ENCODE measurements at places on chromosomes 1 and 21. TPM values are rescaled to one million over a fixed set of nuclear protein-coding genes. Genes with fewer than 3 reads are reported as not detected.

MX2 gene
- total RNA-seq = 2.5 TPM

TACSTD2 gene
- 0.32 TPM for total RNA-seq

LCE3E gene
- not detected for total RNA-seq

KIF14 gene
- 0.60 TPM for total RNA-seq

DNA sequence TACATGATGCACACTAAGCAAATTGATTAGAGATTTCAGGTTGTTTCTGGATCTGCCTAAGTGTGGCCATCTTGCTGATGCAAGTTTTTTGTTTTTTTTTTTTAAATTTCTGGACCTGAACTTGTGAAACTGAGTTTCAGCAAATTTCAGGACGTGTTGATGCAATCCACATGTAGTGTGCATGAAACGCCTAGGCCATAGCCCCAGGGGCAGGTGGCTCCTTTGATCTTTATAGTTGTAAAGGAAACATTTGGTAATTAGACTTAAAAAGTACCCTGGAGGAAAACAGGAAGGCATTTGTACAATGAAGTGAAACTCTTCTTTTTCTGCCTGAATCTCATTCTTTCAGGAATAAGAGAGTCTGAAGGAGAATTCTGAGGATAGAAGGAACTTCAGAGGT, 162.2 kb upstream of the LHX8 start:
- no peak for DNase-seq

GRCh38 chr1:63693944-63694571, 79.8 kb upstream of the ROR1 start:
- no peak for DNase-seq

DNA sequence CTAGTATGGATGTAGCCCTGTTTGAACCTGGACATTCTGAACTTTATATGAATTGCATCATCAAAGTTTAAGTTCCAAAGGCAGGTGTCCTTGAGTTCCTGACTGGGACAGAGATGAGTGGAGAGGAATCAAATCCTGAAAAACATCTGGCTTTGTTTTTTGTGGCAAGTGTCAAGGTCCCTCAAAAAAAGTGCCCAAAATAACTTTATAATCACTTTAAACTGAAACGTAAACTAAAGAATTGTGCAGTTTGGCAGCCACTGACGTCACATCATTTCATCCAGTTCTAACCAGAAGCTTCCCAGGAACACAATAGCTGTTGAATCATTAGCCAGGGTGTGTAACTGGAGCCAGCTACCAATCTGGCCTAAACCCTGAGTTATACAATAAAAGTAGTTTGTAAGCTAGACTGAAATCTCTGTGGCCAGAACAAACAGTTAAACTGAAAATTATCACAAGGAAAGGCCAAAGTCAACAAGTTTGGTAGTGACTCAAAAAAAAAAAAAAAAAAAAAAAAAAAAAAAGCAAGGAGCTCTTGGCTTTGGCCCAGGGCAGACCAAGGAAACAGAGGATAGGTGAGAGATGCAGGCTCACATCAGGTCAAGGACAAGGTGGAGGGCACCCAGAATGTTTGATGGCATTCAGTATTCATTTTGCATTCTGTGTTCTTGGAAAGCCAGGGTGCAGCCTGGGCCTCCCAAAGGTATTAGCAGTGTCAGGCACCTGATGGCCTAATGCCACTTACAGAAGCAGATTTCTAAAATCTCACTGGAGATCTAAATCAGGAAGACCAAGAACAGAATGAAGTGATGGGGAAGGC, 74.3 kb downstream of the TNFSF18 start:
- DNase-seq = peak; percentile 79

GRCh38 chr1:152127673-152128072, 12.4 kb upstream of the TCHH start:
- DNase-seq = no peak

DNA sequence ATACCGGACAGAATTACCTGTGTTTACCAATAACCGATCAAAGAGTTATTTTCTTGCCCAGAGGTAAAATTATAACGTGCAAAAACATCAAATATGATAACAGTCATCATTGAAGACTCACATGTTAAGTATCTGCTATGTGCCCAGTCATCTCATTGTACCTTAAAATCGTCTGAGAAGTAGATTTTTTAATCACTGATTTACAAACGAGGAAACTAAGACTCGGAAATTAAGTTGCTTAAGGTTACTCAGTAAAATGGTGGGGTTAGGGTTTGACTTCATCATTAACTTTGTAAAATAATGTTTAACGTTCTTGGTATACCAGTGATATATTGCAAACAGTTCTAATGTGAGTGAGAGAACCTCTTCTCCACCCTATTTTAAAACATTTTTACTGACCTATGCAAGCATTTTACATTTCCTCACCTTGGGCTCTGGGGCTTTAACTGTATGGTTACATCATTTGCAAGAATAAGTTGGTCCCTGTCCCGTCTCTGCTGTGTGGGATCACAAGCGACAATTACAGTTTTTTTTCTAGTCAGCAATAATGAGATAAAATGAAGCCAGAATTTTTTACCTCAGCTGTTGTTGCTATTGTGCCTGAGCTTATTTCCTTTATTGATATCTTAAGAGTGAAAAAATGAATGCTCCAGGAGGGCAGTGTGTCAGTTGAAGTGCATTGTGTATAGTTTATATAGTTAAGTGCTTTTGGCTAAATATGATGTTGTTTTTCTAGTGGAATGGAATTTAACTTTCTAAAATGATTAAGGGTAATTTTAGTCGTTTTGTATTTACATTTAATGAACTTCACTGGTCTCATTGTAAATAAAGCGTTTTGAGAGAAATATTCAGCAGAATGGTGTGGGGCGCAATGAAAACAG, 2.7 kb downstream of the RPRD2 start:
- DNase-seq = no peak

DNA sequence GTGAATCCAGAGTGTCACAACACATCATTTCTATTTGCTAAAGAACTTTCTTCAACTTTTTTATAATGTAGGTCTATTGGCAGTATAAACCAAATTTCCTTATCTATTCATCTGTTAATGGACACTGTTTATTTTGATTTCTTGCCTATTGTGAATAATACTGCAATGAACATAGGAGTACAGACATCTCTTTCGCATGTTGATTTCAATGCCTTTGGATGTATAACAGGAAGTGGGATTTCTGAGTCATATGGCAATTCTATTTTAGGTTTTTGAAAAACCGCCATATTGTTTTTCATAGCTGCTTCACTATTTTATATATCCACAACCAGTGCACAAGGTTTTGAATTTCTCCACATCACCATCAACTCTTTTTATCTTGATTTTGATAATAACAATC, 198.7 kb downstream of the KCNT2 start:
- DNase-seq = no peak

- DNase-seq = no peak
These were observed 32.4 kb upstream of the CYP4A22 start for GRCh38 chr1:47104816-47105215.

DNA sequence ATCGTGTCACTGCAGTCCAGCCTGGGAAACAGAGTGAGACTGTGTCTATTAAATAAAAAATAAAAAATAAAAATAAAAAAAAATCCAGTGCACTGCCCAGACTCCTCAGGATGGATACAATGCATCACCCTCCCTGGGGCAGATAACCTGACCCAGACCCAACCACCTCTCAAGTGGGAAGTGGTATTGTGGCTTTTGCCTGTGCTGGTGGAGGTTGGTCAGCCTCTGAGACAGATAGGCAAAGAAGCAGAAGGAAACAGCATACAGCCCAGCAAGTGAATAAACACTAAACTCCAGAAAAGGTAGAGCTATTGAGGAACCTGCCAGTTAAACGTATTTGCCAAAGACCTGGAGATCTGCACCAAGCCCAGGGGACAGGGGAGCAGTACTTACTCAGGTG, 22.0 kb downstream of the HHIPL2 start:
- DNase-seq = no peak

DNA sequence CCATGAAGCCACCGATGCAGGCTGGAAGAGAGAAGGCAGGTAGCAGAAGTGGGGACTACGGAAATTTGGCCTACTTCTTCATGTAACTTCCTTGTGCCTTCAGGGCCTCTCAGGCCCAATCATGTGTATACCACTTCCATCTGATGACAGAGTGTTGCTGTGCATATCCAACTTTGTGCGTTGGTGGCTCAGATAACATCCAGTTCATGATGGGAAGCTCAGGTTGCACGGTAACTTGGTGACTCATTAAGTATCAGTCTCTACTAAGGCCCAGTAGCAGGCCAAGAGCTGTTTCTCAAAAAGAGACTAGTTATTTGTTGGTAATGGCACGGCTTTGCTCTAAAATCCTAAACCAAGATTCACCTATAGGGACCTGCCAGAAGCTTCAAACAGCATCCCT, 117.6 kb downstream of the LTN1 start:
- DNase-seq = no peak

DNA sequence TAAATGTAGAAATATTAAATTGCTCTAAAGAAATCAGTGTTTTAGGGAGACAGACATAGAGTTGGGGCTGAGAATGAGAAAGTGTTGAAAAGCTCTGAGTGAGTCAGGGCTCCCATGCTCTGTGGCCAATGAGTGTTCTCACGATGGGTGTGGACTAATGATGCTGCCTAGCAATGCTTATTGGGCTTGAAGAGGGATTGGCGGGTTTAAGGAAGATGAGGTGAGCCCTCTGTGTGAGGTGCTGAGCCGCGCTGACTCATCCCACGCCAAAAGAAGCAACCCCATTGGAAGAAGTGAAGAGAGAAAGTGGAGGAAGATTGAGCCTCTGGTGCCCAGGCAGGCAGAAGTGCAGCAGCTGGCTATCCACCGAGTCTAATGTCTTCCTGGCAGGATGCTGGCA, 65.1 kb upstream of the DPT start:
- DNase-seq = no peak

GRCh38 chr1:67382292-67382691, 47.9 kb downstream of the SERBP1 start:
- DNase-seq = no peak

- DNase-seq = no peak
These were observed 182.8 kb downstream of the EIF4G3 start for GRCh38 chr1:20993716-20994575.

DNA sequence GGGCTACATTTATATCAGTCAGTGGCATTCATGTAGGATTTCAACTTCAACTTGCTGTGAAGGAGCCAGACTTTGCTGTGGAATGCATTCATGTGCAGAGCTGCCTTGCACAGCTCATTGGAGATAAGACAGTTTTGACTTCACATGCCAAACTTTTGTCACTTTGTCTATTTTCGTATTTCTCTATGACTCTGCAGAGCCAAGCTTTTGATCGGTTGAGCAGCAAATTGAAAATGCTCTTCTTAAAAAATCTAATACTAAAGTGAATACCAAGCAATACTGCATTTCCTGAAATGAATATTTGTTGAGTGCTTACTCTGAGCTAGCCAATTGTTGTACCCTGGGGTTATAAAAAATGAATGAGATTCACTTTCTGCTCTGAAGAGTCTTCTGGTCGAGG, 388.7 kb downstream of the ST6GALNAC3 start:
- DNase-seq = no peak

GRCh38 chr1:93816970-93817678, 61.9 kb downstream of the DNTTIP2 start:
- DNase-seq = no peak

DNA sequence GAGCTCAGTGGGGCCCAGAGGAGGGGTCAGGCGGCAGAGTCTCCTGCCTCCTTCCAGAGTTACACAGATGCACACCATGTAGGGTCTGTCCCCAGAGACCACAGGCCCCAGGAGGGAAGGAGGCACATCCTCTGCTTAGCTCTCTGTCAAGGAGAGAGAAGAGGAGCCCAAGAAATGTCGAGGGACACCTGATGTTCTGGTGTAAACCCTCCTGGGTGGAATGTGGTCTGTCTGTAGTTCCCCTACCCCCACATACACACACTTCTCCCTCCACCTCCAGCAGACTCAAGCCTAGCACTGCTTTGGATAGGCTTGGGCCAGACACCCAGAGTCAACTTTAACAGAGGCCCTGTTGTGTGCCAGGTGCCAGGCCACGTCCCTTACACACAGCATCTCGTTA, 34.2 kb downstream of the KIF21B start:
- no peak for DNase-seq

GRCh38 chr1:91427741-91428140, 23.1 kb upstream of the HFM1 start:
- DNase-seq = no peak

DNA sequence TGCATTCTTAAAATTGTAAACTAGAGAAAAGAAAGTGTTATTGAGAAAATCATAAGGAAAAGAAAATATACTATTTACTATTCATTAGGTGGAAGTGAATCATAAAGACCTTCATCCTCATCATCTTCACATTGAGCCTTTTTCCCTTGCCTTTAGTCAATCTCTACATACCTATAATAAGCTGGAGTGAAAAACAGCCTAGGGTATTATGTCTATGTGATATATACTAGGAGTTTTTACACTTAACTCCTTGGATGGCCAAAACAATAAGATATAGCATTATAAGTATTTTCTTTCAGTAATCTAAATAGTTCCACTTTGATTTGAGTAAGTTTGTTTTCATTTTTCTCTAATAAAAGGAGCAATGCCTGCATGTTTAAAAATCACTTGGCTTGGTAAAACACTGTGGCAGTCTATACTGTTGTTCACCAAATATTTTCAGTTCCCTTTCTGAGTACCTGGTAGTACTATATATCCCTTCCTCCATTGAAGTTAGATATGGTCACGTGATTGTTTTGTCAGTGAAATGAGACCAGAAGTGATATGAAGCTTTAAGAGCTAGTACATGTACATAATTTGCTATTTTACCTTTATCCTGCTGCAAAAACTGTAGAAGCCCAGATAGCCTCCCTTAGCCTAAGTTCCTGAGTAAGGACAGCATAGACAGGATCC, 78.3 kb downstream of the CLEC20A start:
- DNase-seq = no peak

DNA sequence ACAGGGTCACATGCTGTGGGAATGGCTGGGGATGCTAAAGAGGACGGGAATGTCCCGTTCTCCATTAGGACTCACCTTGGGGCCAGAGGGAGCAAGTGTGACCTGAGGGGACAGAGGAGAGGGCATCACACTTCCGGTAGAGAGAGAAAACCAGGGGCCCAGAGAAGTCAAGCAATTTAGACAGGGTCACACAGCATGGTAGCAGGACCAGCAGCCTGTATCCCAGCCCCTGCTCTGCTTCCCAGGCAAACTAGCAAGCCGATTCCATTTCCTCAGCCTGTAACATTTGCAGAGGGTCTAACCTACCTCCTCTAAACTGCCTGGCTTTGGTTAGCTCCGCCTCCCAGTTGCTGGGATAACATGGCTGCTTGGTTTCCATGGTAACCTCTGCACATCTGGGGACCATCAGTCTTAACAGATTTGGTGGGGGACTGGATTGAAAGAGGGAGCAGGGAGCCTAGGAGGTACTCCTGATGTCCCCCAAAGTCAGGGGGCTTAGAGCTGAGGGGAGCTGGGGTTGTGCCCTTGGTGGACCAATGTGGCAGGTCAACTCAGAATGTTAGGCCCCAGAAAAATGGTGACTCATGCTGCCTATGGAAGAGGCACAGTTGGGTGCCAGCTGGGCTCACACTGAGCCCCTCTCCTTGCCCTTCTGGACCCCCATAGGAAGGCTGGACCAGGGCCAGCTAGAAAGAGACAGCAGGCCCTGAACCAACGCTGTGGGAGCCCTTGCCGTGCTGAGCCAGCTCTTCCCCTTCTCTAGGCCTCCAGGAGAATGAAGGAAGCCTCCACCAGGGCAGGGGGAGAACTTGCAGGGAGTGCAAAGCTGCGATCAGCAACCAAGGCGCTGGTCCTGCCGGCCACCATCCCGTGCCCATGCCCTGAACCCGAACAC, 9.5 kb downstream of the COL16A1 start:
- no peak for DNase-seq

GRCh38 chr21:41120997-41121396, 47.0 kb upstream of the BACE2 start:
- no peak for DNase-seq

Measured in mucosa of descending colon (tissue), 3 donors.